ENCODE measurements at places on chromosomes 11 and 22.

DNA sequence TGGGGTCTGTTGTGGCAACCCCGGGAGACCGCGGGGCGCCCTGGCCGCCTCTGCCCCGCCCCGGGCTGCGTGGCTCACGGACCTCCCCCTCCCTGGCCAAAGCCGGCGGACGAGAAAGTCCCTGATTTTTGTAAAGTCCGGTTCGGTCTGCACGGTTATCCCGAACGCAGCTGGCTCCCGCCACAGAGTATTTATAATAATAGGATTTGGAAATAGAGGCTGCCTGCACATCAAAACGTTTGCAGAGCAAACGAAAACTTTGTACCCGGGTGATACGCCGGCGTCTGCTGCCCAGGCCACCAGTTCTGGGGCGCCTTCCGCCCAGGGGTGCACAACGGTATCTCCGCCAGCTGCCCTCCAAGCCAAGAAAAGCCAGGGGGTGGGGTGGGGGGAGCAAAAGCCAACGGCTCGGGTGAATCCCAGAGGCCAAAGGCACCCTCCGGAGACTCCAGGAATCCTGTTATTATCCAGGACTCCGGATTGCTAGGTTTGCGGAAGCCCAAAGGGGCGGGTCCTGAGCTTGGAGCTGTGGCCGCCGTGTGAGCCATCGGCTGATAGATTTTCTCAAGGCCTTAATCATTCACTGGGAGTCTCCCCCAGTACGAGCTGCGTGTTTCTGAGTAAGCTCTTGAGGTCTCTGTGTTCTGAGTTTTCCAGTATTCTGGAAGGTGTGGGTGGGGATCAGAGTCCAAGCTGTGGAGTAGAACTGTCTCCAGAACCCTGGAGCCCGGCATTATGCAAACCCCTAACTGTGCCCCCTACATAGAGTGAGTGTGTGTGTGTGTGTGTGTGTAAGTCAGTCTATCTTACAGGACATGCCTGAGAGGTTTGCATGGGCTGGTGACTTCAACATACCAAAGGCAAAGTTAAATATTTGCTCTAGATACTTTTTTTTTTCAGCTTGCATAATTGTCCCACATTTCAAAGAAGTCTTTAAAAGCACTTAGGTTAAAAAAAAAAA is 673 bp upstream of the SHANK2 start:
- DNase-seq = peak; percentile 18

DNA sequence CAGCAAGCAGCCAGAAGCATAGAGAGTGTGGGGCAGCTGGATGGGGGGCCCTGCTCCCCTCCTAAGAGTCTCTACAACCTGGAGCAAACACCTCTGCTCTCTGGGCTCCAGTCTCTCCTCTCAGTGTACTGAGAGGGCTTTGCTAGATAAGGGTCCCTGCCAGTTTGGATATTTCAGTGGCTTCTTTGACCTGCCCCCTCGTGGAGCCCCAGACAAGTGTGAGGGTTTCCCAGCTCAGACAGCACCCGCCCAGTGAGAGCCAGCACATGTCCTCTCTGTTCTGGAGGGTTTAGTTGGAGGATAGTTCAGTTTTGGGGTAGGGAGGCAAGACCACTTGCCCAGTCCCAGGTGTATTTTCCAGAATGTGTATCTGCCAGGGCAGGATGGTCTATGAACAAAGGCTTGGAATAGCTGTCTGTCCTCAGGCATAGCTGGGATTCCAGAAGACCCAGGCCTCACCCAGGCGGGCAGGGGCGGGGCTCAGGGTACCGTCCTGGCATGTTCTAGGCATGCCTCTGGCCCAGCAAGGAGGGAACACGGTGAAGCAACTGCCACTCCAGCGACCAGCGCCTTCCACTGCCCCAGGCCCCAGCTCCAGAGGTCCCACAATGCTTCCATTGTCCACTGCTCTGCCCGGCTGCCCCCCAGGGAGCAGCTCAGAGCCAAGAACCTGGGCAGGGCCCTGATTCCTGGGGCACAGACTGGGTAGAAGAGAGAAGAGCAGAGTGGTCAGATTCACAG is 7.5 kb upstream of the MICALL1 start:
- no peak for DNase-seq

GRCh38 chr22:20464096-20464614 is 26.5 kb upstream of the SCARF2 start:
- DNase-seq = no peak

GRCh38 chr11:96306071-96306470 is 36.9 kb downstream of the MAML2 start:
- no peak for DNase-seq

GRCh38 chr11:105719073-105719822 is 109.4 kb downstream of the GRIA4 start:
- no peak for DNase-seq

GRCh38 chr11:94954753-94955152 is 18.6 kb downstream of the CWC15 start:
- no peak for DNase-seq

GRCh38 chr22:31126869-31127175 is 4.1 kb downstream of the INPP5J start:
- no peak for DNase-seq

- DNase-seq = no peak
Observed at GRCh38 chr11:77065878-77066228, 918 bp upstream of the CAPN5 start.

GRCh38 chr11:26905368-26905767 is 88.5 kb upstream of the FIBIN start:
- no peak for DNase-seq

DNA sequence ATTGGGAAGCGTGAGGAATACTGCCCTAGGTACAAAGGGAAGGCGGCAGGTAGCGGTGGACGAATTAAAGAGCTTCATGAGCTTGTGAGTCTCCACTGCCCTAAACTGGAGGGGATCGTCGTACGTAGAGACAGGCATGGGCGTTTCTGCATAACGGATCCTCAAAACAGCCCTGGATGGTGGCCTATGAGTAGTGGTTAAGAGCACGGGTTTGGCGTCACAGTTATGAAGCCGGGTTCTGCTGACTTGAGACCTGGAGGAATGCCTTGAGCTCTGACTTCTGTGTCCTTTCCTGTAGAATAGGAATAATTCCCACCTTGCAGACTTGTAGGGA is 335 bp downstream of the TMEM138 start:
- no peak for DNase-seq

GRCh38 chr11:62538470-62539237 is 8.0 kb downstream of the AHNAK start:
- DNase-seq = no peak

GRCh38 chr22:36244522-36245391 is 5.4 kb upstream of the APOL2 start:
- no peak for DNase-seq

GRCh38 chr11:34478845-34479663 is 34.5 kb downstream of the ELF5 start:
- DNase-seq = no peak

DNA sequence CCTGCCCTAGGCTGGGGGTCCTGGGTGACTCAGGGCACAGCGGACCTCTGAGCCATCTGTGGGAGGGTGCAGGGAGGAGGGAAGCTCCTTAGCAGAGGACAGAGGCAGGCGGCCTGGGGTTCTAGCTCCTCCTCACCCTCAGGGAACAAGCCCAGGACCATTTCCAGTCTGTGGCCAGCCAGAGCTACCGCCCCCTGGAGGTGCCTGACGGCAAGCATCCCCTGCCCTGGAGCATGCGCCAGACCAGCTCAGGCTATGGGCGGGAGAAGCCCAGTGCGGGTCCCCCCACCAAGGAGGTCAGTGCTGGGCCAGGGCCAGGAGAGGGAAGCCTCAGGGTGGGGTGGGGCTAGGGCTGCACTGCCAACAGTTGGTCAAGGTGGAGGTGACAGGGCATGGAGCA is 26.0 kb upstream of the LRRC10B start:
- DNase-seq = peak; percentile 67

GRCh38 chr22:30253205-30253852 is 6.8 kb upstream of the LIF start:
- peak; percentile 53 for DNase-seq

DNA sequence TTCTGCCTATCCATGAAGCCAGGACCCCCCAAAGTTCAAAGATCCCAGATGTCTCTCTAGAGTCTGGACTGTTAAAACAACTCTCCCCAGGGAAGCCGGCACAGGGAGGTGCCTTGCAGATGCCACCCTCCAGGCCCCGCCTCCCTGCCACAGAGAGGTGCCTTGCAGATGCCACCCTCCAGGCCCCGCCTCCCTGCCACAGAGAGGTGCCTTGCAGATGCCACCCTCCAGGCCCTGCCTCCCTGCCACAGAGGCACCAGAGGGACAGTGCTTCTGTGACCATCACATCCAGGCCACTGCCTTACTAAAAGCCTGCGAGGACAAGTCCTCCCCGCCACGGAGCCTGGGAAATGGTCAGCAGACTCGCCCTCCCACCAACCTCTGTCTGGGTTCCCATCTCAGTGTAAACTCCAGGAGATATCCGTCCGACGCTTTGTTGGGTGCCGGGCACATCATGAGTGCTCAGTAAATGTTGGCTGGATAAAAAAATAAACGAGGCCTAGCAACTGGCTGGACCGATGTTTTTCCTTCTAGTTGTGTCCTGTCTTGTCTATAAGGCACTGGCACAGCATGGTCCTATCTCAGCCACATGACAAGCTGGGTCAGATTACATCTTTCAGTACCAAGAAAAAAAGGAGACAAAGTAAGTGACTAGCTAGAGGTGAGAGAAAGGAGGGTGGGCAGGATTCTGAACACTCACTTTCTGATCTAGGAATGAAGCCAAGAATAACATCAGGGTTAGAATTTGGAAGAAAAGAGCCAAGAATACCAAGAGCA is 91.2 kb upstream of the CSNK2A3 start:
- DNase-seq = no peak

DNA sequence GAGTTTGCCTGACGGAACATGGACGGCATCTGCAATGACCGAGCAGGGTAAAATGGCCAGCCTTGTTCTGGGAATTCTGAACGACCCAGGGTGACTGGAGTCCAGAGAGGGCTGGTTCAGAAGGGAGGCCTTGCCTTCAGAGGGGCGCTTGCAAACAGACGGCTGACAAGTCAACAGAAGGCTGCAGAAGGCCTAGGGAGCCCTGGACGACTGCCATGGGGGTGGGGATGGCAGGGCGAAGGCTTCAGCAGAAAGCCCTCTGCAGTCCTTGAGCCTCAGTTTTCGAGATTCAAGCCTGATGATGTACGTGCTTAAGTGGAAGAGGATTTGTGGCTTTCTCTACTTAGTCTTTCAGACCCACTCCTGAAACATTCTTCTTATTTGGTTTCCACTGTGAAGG is 117.1 kb upstream of the TBCEL start:
- DNase-seq = no peak

DNA sequence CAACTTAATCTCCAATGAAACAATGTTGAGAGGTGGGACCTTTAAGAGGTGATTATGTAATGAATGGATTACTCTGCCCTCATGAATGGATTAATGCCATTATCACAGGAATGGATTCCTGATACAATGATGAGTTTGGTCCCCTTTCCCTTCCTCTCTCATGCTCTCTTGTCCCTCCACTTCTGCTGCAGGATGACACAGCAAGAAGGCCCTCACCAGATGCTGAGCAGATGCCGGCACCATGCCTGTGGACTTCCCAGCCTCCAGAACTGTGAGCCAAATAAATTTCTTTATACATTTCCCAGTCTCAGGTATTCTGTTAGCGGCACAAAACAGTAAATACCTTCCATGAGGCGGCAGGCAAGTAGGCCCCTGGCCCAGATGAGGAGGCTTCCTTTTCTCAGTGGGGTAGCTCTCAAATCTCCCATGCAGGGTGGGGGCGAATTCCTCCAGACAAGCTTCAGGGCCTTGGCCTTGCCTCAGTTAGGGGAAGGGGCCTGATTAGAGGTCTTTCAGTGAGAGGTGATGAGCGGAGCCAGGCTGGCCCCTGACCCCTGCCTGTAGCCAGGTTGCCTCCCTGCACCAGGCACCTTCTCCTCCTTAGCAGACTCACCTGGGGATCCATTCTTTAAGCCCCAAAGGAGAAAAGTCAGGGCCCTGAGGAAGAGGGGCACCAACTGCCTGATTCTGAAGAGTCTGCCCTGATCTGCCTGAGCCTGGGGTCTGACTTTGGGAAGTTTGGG is 86.0 kb downstream of the RRM1 start:
- DNase-seq = no peak

GRCh38 chr22:19963863-19964642 is 22.4 kb upstream of the TXNRD2 start:
- no peak for DNase-seq

GRCh38 chr11:125343718-125344131 is 152.3 kb downstream of the FEZ1 start:
- no peak for DNase-seq

DNA sequence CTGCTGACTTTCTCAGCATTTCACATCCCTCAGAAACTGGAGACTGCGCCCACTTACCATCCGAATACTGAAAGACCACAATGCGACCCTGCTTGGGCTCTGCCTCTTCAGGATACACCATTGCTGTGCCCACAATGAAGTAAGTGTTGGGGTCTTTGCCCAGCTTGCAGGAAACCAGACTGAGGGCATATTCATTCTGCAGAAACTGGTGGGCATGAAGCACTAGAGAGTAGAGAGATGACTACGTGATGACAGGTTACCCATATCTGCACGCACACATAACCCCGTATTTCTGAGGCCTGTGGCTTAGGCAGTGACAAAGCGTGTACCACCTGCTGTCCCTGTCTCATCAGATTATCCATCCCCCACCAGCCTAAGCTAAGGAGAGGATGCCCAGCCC is 14.6 kb upstream of the VWCE start:
- no peak for DNase-seq

DNA sequence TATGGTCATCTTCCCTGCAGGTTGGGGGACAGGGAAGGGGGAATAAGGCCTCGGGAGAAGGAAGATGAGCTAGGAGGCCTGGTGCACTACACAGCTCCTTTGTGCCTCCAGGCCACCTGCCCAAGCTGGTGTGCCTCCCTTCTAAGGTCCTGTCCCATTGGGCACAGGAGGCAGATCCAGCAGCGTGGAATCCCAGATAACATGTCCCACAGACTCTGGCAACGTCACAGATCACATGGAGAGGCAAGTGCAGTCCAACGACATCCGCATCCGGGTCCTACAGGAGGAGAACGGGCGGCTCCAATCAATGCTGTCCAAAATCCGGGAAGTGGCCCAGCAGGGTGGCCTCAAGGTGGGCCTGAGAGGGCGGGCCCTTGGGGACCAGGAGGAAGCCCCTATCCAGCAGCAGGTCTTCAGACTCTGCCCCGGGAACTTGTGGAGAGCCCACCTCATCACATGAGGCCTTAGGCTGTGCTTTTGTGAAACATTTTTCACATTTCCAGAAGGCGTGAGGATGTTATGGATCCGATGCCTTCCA is 11.8 kb downstream of the RNF215 start:
- no peak for DNase-seq

DNA sequence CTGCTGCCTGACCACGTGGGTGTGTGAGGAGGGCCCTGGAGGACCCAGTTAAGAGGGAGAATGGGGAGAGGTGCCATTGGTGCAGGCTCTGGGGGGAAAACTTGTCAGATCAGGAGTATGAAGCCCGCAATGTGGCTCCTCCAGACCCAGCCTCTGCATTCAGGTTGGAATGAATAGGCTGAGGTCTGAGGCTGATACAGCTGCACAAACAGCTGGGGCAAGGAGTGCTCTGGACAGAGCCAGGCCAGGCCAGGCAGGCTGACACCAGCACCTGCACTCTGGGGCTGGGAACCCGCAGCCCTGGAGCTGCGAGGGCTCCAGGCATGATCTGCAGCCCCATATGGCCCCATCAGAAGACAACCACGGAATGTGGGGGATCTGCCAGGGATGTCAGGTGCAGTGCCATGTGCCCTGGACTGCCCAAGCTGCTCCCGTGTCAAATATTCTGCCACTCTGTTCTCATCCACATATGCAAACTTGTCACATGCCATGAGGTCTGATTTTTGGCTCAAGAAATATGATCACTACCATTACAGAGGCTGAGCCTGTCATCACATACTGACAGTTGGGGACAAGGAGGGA is 27.2 kb upstream of the KCNJ11 start:
- DNase-seq = no peak

All from neural crest cell (in vitro differentiated cells).